ENCODE measurements at places on chromosomes 5 and 9. TPM values are rescaled to one million over a fixed set of nuclear protein-coding genes. Genes with fewer than 3 reads are reported as not detected.

The TRMT10B gene
- 10.1 TPM for polyA plus RNA-seq

The CCNI2 gene
- polyA plus RNA-seq = 0.40 TPM

The SHROOM1 gene
- polyA plus RNA-seq = 18.3 TPM

The PRR16 gene
- polyA plus RNA-seq = 5.0 TPM

DNA sequence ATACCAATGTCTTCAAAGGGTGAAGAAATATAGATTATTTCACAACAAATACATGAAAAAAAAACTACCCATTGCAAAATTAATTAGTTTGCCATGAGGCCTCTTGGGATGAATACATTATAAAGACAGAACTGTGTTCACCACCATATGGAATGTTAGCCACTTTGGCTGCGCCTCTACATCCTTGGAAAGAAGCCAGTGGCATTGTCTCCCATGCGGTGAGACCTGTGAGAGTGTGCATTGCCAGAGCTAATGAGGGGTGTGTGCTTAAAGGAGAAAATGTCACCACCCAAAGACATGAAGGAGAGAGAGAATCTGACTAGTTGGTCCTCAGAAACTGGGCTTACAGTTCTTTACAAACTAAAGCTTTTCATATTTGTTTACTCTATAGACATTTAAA lies 110.6 kb downstream of the PLPPR1 start:
- no peak for DNase-seq

DNA sequence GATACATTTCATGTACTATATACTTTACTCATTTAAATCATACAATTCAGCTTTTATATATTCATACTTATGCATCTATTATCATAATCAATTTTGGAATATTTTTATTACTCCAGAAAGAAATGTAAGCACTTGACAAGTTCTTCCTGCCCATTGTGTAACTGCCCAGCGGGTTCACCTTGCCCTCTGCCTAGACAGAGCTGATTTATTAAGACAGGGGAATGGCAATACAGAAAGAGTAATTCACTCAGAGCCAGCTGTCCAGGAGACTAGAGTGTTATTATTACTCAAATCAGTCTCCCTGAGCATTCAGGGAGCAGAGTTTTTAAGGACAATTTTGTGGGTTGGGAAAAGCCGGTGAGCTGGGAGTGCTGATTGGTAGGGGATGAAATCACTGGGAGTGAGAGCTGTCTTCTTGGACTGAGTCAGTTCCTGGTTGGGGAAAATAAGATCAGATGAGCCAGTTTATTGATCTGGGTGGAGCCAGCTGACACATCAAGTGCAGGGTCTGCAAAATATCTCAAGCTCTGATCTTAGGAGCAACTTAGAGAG lies 16.1 kb upstream of the SPIN1 start:
- no peak for DNase-seq

- no peak for DNase-seq
Observed at GRCh38 chr5:17276445-17276844, 59.0 kb downstream of the BASP1 start.

DNA sequence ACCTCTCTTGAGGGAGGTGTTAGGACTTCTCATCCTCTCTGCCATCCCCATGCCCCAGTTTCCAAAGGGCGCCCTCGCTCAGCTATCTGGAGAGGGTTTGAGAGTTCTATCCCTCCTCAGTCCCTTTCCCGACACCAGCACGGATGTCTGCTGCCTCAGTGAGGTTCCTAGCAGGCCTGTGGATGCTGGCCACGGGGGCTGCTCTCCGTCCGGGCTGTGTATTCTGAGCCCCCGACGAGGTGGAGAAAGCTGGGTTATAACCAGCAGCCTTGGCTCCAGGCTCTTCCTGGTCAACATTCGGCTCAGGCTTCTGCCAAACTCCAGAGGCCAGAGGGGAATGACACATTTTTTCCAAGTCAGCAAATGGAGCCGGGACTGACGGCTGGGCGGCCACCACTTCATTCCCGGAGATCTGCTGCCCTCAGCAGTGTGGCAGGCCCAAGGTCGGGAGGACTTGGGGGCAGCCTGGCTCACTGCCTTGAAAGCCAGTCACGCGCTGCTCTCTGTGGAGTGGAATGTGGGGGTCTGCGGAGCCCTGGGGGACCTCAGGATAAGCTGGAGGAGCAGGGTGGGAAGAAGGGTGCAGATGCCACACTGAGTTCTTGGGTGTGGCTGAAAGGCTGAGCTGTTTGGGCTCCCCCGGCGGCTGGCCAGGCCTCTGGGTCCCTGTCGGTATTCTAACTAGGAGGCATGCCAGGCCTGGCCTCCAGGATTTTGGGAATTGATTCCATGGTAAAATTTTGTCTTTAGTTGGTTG lies 27.4 kb downstream of the PTPA start:
- peak; percentile 88 for DNase-seq

DNA sequence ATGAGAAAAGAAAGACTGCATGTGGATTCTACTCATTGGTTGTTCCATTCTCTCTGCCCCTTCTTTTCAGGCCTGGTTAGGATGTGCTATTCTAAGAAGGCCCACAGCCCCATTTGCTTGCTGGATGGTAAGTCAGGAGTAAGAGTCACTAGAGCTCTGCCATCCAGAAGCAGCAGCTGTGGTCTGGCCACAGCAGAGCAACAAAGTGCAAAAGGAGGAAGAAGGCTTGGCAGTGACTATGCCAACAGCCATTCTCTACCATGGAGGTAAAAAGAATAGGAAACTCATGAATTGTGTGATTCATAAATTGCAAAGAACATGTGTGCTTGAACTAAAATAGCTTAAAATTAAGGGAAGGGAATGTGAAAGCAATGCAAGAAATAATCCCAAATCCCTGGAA lies 20.9 kb downstream of the KLHL3 start:
- DNase-seq = no peak

- DNase-seq = no peak
Observed at GRCh38 chr5:95760273-95761191, 29.4 kb downstream of the RHOBTB3 start.

DNA sequence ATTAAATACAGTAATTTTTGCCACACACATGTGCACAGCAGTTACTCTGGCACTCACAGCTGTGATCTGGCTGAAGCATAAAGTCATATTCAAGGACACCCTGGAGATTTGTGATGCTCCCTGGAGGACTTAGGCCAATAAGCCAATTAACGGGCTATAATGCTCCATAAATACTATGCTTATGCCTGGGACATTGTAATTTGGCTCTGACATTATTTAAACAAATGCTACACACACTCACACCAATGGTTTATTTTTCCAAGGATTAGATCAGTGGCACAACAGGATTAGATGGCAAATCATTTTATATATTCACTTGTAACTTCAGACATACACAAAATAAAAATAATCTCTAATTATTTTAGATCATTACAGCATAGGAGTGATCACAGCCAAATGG lies 111.2 kb downstream of the LMNB1 start:
- no peak for DNase-seq

DNA sequence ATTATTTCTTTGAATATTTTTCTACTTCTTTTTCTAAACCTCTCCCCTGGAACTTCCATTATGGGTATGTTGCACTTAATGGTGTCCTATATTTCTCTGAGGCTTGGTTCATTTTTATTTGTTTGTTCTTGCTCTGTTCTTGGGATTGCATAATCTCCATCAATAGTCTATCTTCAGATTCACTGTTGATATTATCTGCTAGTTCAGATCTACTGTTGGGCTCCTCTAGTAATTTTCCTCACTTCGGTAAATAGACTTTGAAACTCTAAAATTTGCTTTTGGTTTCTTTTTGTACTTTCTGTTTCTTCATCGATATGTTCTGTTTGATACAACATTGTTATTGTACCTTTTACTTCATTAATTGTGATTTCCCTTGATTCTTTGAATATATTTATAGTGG lies 76.3 kb downstream of the MTREX start:
- DNase-seq = no peak

DNA sequence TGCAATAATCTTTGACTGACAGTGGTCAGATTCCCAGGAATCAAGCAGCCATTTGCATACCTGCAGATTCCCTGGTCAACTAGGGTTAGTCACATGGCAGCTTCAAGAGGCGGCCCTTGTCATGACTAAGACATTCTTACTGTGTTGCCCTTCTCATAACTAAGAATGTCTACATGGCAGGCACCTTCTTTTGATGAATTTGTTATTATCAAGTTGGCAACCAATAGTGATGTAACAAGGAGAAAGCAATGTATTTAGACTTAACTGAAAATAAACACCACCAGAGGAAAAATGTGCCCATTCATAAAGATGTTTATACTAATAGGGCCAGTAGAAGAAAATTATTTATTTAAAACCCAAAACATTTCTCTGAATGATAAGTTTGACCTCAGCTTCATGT lies 215.6 kb downstream of the TLE1 start:
- DNase-seq = no peak

DNA sequence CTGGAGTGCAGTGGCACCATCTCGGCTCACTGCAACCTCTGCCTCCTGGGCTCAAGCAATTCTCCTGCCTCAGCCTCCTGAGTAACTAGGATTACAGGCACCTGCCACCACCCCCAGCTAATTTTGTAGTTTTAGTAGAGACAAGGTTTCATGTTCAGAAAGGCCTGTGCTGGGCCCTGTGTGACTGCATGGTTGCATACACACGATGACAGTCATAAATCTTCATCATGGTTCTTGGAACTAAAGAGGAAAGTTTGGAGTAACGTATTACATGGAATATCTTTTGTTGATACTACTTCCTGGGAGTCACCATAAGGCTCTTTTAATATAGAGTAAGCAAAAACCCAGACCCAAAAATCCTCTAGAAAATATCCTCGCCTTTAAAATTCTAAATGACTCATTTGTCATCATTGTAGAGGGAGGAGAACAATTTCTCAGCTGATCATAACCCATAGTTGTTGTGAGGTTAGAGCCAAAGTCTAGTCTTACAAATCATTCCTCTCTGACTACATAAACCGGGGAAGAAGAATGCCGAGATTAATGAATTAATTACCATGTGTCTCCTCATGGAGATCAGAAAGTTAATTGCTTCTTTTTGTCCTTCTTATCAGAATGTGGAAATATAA lies 47.0 kb downstream of the KLF9 start:
- no peak for DNase-seq

DNA sequence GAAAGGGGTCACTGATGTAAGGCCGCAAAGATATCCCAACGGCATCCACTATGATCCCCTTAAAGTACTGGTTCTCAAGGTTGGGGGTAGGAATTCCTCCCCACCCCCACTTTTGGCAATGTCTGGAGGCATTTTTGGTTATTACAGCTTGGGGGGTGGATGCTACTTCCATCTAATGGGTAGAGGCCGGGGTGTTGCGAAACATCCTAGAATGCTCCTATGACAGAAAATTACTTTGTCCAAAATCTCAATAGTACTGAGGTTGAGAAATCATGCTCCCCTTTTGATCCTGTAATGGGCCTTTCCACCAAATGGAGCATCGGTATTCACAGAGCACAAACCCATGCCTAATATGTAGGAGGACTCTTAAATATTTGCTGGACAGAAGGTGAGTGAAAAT lies 20.8 kb upstream of the TCERG1 start:
- DNase-seq = no peak

GRCh38 chr9:116789081-116789480 lies 102.0 kb downstream of the TRIM32 start:
- DNase-seq = no peak

DNA sequence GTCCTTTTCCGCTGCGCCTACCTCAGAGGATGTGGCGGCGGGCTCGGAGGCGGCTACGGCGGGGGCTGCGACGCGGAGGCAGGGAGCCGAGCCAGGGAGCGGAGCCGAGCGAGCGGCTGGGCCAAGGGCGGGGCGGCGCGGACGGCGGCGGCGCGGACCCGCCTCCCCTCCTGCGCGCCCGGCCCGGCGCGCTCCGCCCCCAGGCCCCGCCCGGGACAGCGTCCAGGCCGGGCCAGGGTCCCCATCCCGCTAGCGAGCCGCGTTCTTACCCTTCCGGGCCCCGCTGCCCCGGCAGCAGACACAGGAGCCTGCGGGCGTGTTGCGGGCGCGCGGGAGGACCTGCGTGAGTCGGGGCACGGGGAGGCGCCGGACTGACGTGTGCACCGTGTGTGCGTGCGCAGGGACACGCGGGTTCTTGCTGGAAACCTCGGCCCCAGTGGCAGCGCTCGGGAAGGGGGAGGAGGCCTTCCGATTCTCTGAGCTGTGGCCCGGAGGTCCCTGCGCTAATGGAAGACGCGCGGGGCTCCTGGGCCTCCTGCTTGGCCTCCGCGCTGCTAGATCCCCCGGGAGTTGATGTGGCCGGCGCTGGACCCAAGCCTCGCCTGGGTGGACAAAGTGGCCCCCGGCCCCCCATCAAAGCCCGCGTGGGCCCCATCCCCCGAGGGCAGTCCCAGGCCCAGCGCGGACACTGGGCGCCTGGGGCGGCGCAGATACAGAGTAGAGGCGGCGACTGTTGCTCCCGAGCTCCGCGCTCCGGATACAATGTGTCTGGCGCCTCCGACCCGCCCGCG lies at the start of gene VDAC1:
Gene VDAC1 (minus strand): TSS at position 350 of the 791 bp plus-strand sequence. CDS start 11,963 bp downstream, outside the sequence.
- peak; percentile 92 for DNase-seq

GRCh38 chr5:180396926-180397325 lies 43.8 kb upstream of the GFPT2 start:
- no peak for DNase-seq

DNA sequence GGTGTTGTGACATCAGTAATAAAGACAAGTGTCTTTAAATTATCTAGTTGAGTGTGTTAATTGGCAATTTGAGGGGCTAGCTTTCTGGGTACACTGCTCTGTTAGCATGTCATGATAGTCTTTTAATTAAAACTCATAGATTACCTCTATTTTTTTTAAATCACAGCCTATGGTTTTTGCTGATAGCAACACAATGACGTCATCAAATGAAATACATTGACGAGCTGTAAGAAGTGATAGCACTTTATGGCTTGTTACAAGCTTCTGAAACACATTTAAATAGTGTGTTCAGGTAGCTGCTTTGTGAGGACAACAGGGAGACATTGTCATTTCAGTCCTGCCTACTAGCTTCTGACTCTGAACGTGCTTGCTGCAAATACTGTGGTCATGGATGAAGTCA lies 600.5 kb upstream of the EDIL3 start:
- DNase-seq = no peak
